ENCODE measurements at places on chromosomes 4 and X. TPM values are rescaled to one million over a fixed set of nuclear protein-coding genes. Genes with fewer than 3 reads are reported as not detected.

Gene PNMA6F
- total RNA-seq: not detected

Gene RAB39B
- total RNA-seq: not detected

Gene XK
- 7.7 TPM for total RNA-seq

DNA sequence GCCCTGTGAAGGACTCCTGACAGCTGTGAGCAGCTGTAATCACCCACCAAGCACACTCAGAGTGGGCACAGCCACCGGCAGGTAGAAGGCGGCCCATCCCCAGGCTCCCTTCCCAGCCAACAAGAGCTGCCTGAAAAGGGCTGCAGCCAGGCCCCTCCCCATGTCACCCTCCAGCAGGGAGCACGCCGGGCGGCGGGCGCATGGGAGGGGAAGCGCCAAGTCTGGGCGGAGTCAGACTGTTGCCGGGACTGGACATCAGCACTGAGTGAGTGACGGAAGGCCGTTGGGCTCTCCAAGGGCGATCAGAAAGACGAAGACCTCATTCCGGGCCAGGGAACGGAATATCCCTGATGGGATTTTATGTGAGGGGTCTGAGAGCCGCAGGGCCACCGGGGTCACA lies 82.1 kb downstream of the PPP2R2C start:
- DNase-seq: no peak

- no peak for DNase-seq
Measured at GRCh38 chrX:41152221-41152620, 67.0 kb downstream of the USP9X start.

DNA sequence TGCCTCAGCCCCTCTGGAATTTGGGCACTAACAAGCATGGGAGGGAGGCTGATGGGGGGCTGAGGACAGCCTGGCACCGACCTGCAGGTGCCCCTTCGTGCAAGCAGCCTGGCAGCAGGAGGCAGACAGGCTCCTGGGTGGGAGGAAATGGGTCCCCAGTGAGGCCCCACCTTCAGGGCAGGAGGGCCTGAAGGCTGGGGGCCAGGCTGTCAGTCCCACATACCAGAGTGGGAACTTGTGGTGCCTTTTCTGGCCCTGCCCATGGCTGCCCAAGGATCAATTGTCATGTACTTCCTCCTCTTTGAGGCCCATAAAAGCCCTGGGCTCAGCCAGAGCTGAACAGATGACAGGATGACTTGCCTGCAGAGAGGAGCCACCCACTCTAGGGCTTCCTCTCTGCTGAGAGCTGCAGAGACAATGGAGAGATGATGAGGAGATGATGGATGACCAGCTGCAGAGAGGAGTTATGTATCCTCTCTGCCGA lies 141.0 kb downstream of the PDHA2 start:
- no peak for DNase-seq

DNA sequence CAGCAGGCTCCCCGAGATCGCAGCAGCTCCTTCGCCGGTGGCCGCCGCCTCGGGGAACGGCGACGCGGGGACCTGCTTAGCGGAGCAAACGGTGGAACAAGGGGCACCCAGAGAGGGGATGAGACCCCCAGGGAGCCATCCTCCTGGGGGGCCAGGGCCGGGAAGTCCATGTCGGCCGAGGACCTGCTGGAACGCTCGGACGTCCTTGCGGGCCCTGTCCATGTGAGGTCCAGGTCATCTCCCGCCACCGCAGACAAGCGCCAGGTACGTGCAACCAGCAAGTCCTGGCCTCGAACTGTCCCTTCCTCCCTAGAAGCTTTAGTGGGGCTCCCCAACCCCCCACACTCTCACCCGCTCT lies 156.3 kb downstream of the SOWAHB start:
- no peak for DNase-seq

DNA sequence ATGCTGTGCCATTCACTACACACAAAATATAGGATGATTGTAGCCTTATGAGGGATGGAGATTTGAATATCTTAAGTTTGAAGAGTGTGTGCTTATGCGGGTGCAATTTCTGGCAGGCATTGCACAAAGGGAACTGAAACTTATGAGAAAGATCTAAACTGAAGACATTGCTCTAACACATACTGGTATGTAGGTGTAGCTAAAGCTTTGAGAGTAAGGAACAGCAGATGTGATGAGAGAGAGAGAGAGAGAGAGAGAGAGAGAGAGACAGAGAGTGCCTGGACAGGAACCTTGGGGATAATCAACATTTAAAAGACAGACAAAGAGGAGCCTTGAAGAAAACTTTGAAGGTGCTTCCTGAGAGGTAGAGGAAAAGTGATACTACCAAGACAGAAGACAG lies 379.7 kb downstream of the SPRY1 start:
- no peak for DNase-seq

DNA sequence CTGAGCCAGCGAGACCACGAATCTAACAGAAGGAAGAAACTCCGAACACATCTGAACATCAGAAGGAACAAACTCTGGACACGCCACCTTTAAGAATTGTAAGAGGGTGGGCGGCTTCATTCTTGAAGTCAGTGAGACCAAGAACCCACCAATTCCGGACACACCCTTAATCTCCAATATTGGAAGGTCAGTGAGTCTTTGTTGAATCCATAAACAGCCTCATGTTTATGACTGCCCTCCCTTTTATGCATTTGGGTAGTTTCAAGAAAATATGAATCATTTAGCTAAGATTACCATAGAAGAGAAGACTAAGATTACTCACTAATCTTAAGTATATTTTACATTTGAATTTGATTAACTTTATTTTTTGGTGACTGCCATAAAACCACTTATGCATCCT lies 48.5 kb downstream of the VCX2 start:
- no peak for DNase-seq

DNA sequence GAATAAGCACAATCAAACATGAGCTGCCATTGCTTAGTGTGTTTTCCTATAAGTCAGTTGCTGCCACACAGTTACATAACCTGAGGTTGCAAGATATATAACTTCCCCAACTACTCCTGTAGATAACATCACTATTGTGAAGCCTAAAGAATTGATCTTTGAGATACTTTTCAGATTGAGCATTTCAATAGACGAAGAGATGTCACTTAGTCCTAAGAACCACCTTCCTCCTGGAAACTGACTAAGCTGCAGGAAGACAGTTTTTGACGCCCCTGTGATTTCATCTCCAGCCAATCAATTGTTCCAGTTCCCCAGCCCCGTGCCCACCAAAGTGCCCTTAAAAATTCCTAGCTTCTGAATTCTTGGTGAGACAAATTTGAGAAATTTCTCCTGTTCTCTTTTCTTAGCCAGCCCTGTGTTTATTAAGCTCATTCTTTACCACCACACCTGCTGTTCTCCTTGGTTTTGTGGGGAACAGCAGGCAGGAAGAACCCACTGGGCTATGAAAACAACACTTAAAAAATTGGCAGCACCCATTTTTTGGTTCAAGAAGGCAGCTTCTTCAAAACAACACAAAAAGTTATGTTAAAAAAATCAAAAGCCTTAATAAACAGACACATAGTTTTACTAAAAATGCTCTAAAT lies 317.1 kb upstream of the PABPC4L start:
- DNase-seq: no peak

GRCh38 chr4:20288846-20289512 lies 37.3 kb downstream of the SLIT2 start:
- DNase-seq: peak; percentile 83

Measured in PC-3 (cell line).